ENCODE measurements at places on chromosomes 11 and 22.

GRCh38 chr11:61138935-61139334 is 22.3 kb downstream of the VPS37C start:
- DNase-seq: no peak

GRCh38 chr22:30393885-30394284 is 2.9 kb upstream of the SEC14L2 start:
- no peak for DNase-seq

GRCh38 chr22:26806445-26807175 is 149.2 kb downstream of the MIAT start:
- DNase-seq: no peak

DNA sequence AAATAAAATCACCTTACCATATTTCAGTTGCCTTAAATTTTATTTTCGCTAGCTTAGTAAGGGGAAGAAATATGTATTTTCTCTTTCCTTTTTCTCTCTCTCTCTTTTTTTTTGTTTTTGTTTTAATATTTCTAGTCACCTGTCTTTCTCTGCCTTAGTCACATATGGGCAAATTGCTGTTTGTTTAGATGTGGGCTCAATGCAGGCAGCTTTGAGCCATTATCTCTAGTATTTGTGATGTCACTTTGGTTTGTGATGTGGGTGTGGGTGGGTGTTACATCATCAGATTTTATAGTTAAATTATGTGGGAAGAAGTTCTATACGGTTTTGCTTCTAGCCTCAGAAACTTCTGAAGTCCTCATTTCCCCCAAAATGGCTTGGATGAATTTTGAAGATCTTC is at the start of gene C22orf31:
Gene C22orf31 (minus strand): TSS at position 59 of the 400 bp plus-strand sequence. CDS start 39 bp downstream, at position 20.
- no peak for DNase-seq

DNA sequence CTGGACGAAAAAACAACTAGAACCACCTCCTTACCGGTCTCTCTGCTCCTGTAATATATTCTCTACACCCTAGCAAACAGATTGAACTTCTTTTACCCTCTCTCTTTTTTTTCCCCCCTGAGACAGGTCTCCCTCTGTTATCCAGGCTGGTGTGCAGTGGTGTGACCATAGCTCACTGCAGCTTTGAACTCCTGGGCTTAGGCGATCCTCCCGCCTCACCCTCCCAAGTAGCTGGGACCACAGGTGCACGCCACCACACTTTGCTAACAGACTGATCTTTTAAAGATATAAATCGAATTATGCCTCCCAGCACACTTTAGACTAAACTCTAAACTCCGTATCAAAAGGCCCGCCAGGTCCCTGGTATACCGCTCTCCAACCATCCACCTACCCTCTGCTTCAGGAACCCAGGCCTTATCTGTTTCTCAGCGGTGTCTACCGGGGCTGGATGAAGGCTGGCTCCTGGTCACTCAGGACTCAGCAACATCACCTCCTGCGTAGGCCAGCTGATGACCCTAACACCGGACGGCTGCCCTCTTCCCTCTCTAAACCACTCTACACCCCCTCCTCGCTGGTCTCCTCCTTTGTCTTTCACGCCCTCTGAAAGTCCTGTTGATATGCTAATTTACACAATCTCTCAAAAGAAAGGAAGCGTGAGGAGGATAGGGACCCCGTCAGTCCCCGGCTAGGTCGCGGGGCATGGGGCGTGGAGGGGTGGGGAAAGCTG is 745 bp downstream of the C22orf39 start:
- no peak for DNase-seq

DNA sequence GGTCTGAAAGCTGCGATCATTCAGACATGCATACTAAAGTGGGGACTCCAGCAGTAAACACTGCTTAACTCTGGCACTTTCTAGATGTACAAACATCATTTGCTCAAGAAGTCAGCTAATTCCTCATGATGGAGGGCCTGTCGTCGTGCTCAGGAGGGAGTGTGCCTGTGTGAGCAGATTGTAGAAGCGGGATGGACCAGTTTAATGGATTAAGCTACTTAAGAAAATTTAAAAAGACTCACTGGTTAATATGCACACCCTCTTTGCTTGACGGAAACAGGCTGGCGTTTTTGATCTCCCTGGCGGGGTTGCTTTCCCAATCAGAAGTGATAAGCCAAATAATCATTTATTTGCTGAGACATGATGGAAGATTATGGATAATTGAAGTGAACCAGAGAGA is 79.0 kb downstream of the LDLRAD3 start:
- DNase-seq: no peak

GRCh38 chr11:12411806-12412727 is 34.7 kb downstream of the PARVA start:
- DNase-seq: peak; percentile 79

Data from BE2C (cell line).